ENCODE measurements at places on chromosomes 1 and 21.

- no peak for DNase-seq
Observed at GRCh38 chr1:243275316-243275715, 19.5 kb downstream of the SDCCAG8 start.

- DNase-seq, result no peak
Observed at GRCh38 chr1:171793636-171794035, 12.2 kb downstream of the METTL13 start.

GRCh38 chr1:59699227-59699847, 115.4 kb upstream of the HOOK1 start:
- peak; percentile 86 for DNase-seq

- no peak for DNase-seq
Observed at GRCh38 chr1:30816211-30817076, 58.9 kb upstream of the LAPTM5 start.

- DNase-seq, result no peak
Observed at GRCh38 chr1:108719656-108720435, 7.1 kb downstream of the FNDC7 start.

GRCh38 chr1:61930116-61930645, 187.9 kb downstream of the PATJ start:
- DNase-seq, result no peak

GRCh38 chr1:209375097-209375496, 208.4 kb upstream of the CAMK1G start:
- no peak for DNase-seq

DNA sequence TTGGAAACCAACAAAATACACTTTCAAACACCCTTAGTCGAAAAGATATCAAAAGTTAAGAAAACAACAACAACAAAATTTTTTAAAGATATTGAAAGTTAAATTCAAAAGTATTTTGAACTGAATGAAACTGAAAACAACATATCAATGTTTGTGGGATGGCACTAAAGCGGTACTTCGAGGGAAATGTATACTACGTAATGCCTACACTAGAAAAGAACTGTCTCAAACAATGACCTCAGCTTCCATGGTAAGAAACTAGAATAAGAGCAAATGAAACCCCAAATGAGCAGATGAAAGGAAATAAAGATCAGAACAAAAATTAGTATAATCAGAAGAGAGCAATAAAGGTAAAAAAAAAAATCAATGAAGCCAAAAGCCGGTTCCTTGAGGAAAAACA, 6.1 kb downstream of the CBR1 start:
- DNase-seq, result no peak

DNA sequence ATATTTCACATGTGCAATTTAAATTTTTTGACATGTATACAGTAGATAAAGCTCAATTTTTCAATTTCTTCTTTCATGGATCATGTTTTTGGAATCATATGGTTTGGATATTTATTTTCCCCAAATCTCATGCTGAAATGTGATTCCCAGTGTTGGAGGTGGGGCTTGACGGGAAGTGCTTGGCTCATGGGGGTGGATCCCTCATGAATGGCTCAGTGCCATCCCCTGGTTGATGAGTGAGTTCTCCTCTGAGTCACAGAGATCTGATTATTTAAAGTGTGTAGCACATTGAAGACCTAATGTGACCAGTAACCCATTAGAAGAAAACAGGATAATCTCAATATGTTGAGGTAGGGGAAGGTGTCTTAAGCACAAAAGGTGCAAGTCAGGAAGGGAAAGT, 9.1 kb upstream of the IFI16 start:
- DNase-seq, result peak; percentile 37

GRCh38 chr1:50542362-50542761, 119.1 kb upstream of the DMRTA2 start:
- DNase-seq, result no peak

GRCh38 chr21:15063814-15064575, 805 bp downstream of the NRIP1 start:
- DNase-seq, result peak; percentile 38

- DNase-seq, result no peak
Observed at GRCh38 chr1:12572522-12572921, 45.5 kb downstream of the DHRS3 start.

DNA sequence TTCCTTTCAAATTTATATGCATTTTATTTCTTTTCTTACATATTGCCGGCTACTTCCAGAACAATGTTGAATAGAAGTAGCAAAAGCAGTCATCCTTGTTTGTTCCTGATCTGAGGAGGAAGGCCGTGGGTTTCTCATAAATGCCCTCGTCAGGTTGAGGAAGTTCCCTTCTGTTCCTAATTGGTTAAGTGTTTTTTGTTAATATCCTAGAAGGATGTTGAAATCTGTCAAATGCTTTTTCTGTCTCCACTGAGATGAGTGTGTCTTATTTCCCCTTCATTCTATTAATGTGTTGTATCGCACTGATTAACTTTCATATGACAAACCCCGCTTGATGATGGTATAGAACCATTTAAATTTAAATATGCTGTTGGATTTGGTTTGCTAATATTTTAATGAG, 15.4 kb downstream of the TTLL10 start:
- DNase-seq, result no peak

Measured in Kasumi-1 (cell line).